T1000 (cell line): ENCODE measurements at places on chromosomes 3 and 15.

- DNase-seq: no peak
Measured at GRCh38 chr3:123385981-123386380, 62.9 kb downstream of the ADCY5 start.

GRCh38 chr3:58158442-58159153 is 52.2 kb downstream of the DNASE1L3 start:
- DNase-seq: no peak

- no peak for DNase-seq
Measured at GRCh38 chr3:126545544-126545943, 13.2 kb downstream of the C3orf22 start.

DNA sequence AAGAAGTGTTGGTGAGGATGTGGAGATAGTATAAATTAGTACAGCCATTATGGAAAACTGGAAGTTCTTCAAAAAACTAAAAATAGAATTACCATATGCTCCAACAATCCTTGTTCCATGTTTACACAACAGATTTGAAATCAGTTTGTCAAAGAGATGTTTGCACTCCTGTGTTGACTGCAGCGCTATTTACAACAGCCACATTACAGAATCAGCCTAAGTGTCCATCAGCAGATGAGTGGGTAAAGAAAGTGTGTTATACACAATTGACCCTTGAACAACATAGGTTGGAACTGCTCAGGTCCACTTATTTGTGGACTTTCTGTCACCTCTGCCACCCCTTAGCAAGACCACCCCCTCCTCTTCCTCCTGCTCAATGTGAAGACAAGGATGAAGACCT is 34.7 kb downstream of the LMLN start:
- DNase-seq: no peak

- DNase-seq: no peak
Measured at GRCh38 chr3:37625051-37625450, 236.6 kb upstream of the CTDSPL start.
